ENCODE measurements at places on chromosomes 3 and 15.
A peak's percentile ranks its signal among the peaks of the same experiment; 100 is the strongest.

DNA sequence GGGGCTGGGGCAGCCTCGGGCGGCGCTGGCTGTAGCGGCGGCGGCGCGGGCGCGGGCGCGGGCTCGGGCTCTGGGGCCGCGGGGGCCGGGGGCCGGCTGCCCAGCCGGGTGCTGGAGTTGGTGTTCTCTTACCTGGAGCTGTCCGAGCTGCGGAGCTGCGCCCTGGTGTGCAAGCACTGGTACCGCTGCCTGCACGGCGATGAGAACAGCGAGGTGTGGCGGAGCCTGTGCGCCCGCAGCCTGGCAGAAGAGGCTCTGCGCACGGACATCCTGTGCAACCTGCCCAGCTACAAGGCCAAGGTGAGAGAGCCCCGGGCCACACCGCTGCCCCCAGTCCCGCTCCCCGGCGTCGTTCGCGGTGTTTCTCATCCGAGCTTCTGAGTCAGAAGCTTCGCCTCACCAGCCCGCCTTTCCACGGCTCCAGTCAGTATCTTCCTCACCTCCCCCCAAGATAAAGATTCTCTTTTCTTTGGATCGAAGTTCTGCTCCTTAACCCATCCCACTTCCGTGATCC is 600 bp downstream of the FBXO45 start:
- peak; percentile 6 for DNase-seq

GRCh38 chr15:83209333-83209732 is 1.7 kb upstream of the HDGFL3 start:
- DNase-seq: no peak

- DNase-seq: no peak
Observed at GRCh38 chr15:66412220-66412619, 25.5 kb downstream of the MAP2K1 start.

- DNase-seq: no peak
Observed at GRCh38 chr3:25107918-25108617, 320.0 kb upstream of the RARB start.

DNA sequence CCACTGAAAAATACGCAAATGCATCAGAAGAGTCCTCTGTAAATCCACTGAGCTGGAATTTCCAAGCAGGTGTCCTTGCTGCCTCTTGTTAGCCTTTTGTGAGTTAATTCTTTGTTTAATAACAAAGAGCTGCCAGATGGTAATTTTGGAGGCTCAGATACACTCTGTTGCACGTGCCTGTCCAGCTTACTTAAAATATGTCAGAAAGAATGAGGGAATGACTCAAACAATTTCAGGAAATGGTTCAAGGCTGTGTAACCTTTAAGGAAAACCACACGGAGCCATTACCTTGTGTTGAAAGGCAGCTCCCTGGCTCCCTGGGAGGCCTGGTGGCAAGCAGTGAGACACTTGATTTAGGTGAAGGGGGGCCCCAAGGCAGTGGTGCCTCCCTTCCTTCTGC is 302.2 kb upstream of the CTDSPL start:
- DNase-seq: no peak

Data from stimulated activated CD8-positive, alpha-beta memory T cell treated with anti-CD3 and anti-CD28 coated beads, Interleukin-2, amount 100 ng/mL, for 1 hour (primary cell).